Smooth muscle cell of the pulmonary artery (primary cell): ENCODE measurements at places on chromosomes 11 and 22. TPM values are rescaled to one million over a fixed set of nuclear protein-coding genes. Genes with fewer than 3 reads are reported as not detected.

Gene SCN4B
- 0.07 TPM in 1 of 2 replicates, not detected in the other for total RNA-seq

Gene ANGPTL5
- 2.7 TPM in 1 of 2 replicates, not detected in the other for total RNA-seq

Gene SCUBE1
- total RNA-seq = not detected in 2 replicates

Gene SYCE3
- total RNA-seq = not detected in 2 replicates

Gene UBASH3B
- total RNA-seq = 18.0 and 56.8 TPM in 2 replicates

Gene DERL3
- 0.85 and 0.89 TPM in 2 replicates for total RNA-seq

Gene CELSR1
- total RNA-seq = 2.0 and 14.1 TPM in 2 replicates

Gene C11orf97
- not detected in 2 replicates for total RNA-seq

Gene SCGB1A1
- total RNA-seq = not detected in 2 replicates

Gene CYTH4
- total RNA-seq = 0.07 and 0.36 TPM in 2 replicates

Gene GAL3ST1
- total RNA-seq = 0.23 and 0.39 TPM in 2 replicates

Gene PANX2
- total RNA-seq = 2.0 and 2.1 TPM in 2 replicates

Gene ACO2
- 94.5 and 101 TPM in 2 replicates for total RNA-seq

Gene GUCD1
- 130 and 154 TPM in 2 replicates for total RNA-seq

Gene SH3BP1
- 10.6 and 13.7 TPM in 2 replicates for total RNA-seq

Gene MAJIN
- not detected in 2 replicates for total RNA-seq

Gene XKR3
- not detected in 2 replicates for total RNA-seq

Gene C11orf52
- total RNA-seq = 0.23 and 0.72 TPM in 2 replicates

Gene AGBL2
- total RNA-seq = 1.1 and 1.8 TPM in 2 replicates

Gene KDM4F
- not detected in 2 replicates for total RNA-seq

Gene MS4A6E
- not detected in 2 replicates for total RNA-seq

Gene SLC35F2
- total RNA-seq = 5.4 and 12.2 TPM in 2 replicates

Gene ACTN3
- total RNA-seq = 0.07 TPM in 1 of 2 replicates, not detected in the other
